ENCODE measurements at places on chromosomes 1 and 21.

- no peak for DNase-seq
These were observed 6.7 kb downstream of the C1orf115 start for GRCh38 chr1:220696863-220697231.

DNA sequence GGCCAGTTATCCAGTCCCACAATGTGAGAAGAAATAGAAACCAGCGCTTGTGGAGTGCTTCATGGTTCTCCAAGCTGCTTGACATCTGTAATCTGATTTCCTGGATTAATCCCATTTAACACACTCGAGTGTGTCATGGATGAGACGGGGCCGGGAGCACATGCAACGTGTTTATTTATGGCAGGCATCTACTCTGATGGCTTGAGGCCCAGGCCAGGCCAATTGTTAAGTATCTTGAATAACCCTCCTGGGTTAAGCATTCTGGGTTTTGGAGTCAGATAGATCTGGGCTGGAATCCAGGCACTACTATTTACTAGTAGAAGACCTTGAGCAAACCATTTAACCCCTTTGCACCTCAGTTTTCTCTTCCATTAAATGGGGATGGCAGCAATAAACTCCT, 37.5 kb upstream of the LAPTM5 start:
- DNase-seq, result no peak

GRCh38 chr1:22789356-22789994, 78.8 kb downstream of the EPHB2 start:
- no peak for DNase-seq

GRCh38 chr1:8661185-8662110, 156.0 kb downstream of the RERE start:
- DNase-seq, result no peak

GRCh38 chr1:225835856-225836255, 25.9 kb downstream of the EPHX1 start:
- DNase-seq, result no peak

DNA sequence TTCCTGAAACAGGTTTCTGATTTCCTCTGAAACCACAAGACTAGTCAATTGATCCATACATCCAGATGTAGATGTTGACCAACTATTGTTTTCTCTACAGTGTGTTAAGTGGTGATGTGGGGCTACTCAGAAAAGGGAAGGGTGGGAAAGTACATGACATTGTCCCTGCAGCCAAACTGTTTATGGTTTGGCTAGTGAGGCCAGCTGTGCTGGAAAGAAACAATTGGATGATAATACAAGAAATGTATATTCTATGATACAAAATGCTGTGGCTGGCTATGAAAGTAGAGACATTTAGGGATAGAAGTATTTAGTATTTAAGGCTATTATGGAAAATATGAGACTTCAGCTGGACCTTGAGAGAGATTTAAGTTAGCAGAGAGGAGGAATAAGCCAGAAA, 244.5 kb downstream of the ADGRL2 start:
- no peak for DNase-seq
